ENCODE measurements at places on chromosomes 7 and 10. TPM values are rescaled to one million over a fixed set of nuclear protein-coding genes. Genes with fewer than 3 reads are reported as not detected.

SUN3 gene
- total RNA-seq: not detected

SLC26A3 gene
- not detected for total RNA-seq

TMEM213 gene
- total RNA-seq: not detected

BTBD16 gene
- not detected for total RNA-seq

NCOA4 gene
- 161 TPM for total RNA-seq

SPDYE6 gene
- total RNA-seq: not detected

EXOSC1 gene
- total RNA-seq: 54.1 TPM
